Stimulated activated CD8-positive, alpha-beta memory T cell treated with anti-CD3 and anti-CD28 coated beads, Interleukin-12 subunit alpha, Interleukin-12 subunit beta, amount 100 ng/mL, for 1 hour (primary cell): ENCODE measurements at places on chromosomes 4 and X.

DNA sequence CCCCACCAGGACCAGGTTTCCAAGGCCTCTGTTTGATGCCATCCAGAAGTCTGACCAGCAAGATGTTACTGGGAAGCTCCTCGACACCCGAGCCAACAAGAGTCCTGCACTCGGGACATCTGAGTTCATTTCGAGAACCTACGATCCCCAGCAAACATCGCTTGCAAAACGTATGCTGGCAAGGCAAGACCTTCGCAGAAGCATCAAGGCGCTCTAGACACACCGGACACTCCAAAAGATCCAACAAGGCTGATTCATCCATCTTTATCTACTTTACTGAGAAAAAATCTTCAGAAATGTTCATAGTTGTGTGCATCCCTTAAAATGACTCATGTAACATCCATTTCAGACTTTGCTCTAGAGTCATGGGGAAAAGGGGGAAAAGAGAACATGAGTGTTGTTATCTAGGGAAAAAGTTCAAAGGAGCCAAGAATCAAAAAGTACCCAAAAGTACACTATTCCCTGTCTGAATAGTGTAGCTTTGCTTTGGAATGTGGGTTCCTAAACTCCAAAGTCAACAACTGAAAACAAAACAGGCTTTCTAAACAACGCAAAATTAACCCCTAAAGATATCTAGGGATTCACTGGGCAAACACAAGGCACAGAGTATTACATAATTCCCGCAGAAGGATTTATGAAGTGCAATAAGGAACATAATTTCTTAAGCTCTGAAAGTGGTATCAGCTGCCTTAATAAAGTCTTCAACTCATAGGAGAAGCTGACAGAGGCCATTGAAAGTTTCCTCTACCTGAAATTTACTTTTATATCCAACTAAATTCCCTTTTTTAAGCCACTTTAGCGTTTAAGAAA is 1.6 kb downstream of the SH3RF1 start:
- DNase-seq = no peak

GRCh38 chr4:185580699-185581098 is 45.4 kb upstream of the PDLIM3 start:
- no peak for DNase-seq

DNA sequence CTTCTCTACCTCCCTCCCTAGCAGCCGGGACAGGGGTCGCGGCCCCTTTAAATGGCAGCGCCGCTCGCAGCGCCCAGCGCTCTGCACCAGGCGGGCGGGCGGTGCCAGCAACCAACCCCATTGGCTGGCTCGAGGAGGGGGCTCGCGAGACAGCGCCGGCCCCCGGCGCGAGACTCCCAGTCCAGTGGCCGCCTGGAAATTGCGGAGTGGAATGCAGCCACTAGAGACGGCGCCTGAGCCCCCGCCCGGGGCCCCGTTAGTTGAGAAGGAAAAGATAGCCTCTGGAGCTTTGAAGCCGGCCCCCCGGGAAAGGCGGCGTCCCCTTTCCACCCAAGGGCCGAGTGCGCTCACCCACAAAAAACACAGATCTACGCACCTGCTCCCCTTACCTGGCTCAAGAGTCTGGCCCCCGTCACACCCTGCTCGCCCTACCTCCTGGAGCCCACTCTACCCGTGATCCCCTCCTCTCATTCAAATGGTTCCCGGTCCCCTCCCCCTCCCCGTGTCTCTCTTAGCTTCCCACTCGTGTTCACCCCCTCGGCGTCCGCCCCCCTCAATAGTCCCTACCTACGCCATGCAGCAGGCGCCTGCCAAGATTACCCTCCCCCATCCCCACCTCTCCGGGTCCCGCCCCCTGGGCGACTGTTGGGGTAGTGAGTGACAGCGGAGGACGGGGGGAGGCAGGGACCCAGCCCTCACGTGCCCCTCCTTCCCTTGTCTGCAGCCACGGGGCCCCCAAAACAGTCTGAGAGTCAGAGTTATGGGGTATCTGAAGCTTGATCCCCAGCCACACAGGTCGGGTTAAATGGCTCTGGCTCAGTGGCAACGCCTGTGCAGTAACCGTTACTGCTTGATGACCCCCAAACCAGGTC is at the start of gene ZMYM3:
Gene ZMYM3 (minus strand): TSS at position 49 of the 872 bp plus-strand sequence. CDS start 885 bp downstream, outside the sequence.
- DNase-seq = peak; percentile 56

DNA sequence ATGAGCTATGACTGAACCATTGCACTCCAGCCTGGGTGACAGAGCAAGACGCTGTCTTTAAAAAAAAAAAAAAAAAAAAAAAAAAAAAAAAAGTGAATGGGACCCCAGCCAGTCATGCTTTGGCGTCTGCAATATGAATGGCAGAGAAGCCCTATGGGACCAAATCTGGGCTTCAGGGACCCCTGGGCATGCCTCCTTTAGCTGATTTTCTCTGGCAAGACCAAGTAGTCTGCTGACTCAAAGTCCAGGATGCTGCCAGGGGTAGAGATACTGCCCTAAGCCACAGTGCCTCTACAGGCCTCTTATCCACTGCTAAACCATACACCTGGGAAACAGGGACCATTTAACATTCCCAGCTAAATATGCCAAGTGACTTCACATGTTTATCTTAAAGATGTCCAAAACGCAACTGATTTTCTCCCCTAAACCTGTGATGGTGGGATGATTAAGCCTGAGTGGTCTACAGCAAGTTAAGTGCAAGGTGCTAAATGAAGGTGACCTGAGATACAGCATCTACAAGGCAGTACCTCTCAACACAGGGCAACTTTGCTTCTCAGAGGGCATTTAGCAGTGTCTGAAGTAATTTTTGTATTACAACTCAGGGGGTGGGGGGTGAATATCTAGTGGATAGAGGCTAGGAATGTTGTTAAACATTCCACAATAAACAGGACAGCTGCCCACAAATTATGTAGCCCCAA is 5.8 kb downstream of the RPS4X start:
- DNase-seq = no peak

DNA sequence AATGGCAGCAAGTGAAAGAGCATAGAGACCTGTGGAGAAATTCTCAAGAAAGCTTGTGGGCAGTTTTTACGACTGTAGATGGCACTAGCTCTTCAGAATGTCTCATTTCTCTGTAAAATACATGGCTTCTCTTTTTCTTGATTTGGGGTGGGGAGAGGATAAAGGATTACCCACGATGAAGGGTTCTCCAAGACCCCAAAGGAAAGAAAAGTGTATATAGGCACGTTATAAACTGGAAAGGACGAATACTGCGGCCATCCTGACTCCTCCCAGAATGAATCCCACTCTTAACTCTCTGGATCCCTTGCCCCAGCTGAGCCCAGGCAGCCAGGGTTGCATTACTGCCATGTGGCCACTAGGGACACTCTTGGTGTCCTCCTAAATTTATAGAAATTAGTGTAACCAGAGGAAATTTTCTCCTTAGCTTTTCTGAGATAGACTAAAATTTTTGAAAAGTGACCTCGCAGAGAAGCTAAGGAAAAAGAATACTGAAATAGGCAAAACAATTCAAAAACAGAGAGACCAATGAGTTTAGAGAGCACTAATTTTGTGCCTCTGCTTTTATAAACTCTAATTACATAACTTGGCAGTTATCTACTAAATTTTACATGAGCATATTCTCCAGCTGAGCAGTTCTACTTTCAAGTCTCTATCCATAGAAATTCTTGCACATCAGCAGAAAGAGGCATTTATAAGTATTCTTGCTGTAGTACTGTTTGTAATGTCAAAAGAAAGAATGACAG is 37.8 kb upstream of the PCDH19 start:
- no peak for DNase-seq

DNA sequence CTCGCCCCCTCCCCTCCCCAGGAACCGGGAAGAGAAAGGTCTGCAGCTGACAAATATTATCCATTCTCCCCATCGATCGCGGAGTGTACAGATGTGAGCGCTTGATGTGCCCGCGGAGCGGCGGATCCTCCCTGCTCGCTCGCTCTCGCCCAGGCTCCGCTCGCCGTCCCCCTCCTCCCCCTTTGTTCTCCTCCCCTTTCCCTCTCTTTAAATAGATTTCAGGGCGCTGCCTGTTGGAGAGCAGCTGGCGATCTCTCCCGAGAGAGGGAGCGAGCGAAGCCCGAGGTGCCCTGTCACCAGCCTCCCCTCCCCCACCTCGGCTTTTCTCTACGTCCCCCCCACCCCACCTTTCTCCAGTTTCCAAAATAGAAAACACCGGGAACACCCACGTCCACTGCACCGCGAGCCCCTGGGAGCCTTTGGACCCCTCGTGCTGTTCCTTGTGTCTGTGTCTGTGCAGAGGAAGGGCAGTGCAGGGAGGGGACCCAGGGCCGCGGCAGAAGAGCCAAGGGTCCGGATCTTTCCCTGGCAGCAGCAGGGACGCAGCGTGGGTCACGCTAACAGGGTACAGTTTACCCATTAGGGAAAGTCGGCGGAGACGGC is 56.6 kb upstream of the BCOR start:
- DNase-seq = no peak

DNA sequence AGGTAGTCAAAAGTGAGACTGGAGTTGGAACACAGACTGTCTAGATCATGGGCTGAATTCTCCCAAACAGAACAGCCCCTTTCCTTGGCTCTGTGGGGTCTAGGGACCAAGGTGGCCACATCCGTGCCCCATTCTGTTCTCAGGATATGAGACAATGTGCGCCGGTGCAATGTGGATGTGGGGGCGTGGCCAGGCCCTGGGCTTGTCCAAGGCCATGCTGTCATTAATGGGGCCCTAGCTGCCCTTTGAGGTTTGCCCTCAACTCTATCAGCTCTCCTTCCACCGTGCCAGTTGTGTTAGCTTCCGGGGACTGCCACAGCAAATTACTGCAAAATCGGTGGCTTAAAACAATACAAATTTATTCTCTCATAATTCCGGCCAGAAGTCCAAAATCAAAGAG is 312.6 kb downstream of the EVC2 start:
- no peak for DNase-seq

GRCh38 chr4:87055311-87055710 is 120.5 kb downstream of the AFF1 start:
- DNase-seq = no peak

- DNase-seq = no peak
Measured at GRCh38 chrX:105228602-105229001, 8.1 kb upstream of the TEX13A start.

DNA sequence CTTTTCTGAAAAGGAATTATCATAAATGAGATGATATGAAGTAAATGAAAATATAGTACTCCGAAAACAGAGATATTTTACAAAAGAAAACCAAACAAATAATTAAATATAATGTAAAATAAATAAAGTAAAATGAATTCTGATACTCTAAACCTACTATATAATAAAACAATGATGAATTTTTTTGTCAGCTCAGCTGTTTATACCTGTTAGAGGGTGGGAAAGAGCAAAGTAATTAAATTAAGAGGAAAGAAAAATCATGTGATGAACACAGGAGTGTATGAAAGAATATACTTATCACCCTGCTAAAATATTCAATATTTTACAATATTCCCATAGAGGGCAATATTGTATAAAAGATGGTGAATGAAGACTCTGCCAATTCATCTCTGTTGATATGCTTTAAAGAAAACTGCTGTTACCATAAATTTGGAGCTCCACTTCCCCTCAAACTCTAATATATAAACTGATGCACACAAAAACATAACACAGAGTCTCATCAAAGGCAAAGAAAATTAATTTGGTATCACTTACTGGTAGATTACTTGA is 6.5 kb upstream of the NDST4 start:
- DNase-seq = no peak

- DNase-seq = no peak
Measured at GRCh38 chr4:55355555-55355954, 9.5 kb downstream of the SRD5A3 start.

DNA sequence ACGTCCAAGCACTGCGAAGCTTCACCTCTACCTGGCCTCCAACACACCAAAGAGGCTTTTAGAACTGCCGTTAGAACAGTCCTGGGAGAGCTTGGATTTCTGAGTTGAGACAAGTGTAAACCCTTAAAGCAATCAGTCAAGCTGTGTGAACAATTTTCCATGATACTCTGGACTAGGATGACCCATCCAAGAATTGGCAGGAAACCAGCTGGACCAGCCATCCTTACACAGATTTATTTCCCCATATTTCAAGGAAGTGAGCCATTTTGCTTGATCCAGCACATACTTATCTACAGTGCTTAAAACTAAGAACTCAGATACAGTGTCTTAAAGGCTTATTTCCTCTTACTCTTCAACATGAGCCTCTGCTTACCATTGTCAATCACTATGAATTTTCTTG is 340.7 kb upstream of the HS3ST1 start:
- DNase-seq = no peak

DNA sequence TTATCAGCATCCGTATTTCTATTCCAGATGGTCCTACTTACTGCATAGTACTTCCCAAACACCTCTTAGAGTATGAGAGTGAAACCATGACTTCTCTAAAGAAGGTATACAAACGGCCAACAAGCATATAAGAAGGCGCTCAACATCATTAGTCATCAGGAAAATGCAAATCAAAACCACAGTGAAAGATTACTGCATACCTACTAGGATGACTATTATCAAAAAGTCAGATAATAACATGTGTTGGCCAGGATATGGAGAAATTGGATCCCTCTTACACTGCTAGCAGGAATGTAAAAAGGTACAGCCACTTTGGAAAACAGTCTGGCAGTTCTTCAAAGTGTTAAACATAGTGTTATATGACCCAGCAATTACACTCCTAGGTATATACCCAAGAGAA is 215.3 kb upstream of the CXorf66 start:
- no peak for DNase-seq

GRCh38 chr4:108762559-108763225 is at the start of gene ETNPPL:
TSS of gene ETNPPL (minus strand) at chr4:108763053. CDS start at chr4:108762898, 155 bp downstream.
- DNase-seq = no peak

DNA sequence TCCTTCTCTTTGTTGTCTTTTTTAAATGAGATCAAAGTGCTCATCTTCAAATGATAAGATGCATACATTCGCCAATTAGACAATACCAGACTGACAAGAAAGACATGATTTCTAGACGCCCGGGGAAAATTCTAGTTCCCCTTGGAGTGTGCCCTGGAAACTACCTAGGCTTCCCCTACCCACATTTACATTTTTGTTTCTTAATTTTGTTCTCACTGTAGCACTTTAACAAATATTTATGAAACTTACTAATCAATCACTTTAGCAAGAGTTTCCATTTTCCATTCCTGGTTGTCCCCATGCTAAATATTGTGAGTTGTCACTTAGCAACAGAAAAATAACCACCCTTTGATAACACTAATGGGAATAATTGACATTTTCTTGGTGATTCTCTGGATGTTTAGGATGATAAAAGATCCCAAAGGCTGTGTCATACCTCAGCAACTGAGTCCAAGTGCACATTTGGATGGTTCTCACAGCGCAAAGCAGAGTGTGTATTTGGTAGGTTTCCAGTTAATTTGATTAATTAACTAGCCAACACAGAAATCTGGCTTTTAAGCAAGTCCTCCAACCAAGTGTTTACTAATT is 69.6 kb downstream of the FGFBP1 start:
- no peak for DNase-seq

DNA sequence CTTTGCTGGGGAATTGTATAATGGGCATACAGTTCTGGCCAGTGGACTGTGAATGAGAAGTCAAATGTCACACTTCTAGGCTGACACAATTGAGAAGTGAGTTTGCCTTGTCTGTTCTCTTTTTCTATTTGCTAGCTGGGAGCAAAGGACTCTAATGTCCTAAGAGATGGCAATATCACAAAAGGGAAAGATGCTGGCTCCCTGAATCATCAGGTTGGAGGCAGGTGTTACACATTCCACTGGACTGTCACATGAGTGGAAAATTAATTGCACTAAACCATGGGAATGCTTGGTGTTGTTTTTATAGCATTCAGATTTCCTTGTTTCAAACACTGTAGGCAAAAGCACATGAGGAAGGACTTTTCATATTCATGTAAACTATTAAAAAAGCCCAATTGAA is 388.3 kb downstream of the ADAM29 start:
- no peak for DNase-seq
